ENCODE measurements at places on chromosomes 5 and 9.
A peak's percentile ranks its signal among the peaks of the same experiment; 100 is the strongest.

DNA sequence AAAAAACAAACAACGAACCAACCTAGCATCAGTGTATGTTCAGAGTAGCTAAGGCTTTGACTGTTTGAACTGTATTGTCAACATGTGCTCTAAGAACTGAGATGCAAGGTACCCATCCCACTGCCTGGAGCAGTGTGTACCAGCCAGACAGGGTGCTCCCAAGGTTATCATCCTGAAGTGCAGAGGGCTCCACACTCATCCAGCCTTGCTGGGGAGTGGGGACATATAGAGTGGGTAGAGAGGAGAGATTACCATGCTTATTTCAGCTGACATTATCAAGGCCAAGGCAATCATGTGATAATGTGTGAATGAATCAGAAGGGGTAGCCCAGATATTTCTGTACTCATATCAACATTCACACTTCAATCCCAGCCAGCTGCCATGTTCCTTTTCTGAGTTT, 68.7 kb upstream of the ZNF622 start:
- no peak for DNase-seq

DNA sequence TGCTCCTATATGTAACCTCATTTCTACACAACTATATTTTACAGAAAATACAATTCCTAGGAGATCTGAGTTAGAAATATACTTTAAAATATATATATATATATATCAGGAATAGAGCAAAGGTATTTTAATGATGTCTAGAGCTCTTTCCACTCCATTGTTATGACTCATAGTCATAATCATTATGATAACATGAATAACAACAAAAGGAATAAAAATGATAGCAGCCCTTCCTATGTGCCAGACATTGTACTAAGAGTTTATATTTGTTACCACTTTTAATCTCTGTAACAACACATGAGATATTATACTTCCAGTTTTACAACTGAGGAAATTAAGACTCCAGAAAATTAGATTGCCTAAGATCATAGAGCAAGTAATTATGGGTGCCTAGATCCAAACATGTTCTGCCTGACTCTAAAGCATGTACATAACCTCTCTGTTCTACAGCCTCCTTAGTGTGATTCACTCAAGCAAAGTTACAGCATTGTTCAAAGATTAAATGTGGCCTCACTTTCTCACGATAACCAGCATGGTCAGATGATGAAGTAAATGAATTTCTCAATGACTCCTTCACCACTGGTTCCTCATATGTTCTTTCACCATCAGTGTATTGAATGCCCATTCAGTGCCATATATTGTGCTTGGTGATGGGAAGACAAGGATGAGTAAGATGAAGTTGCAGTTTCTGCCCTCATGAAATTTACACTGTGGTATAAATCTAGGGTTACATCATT, 452.1 kb downstream of the EFNA5 start:
- DNase-seq, result no peak

GRCh38 chr5:109486200-109486804, 76.5 kb upstream of the PJA2 start:
- no peak for DNase-seq

- no peak for DNase-seq
These were observed 59.1 kb upstream of the TMC1 start for GRCh38 chr9:72462340-72462739.

- DNase-seq, result no peak
These were observed 100.8 kb upstream of the DHFR start for GRCh38 chr5:80755626-80756025.

DNA sequence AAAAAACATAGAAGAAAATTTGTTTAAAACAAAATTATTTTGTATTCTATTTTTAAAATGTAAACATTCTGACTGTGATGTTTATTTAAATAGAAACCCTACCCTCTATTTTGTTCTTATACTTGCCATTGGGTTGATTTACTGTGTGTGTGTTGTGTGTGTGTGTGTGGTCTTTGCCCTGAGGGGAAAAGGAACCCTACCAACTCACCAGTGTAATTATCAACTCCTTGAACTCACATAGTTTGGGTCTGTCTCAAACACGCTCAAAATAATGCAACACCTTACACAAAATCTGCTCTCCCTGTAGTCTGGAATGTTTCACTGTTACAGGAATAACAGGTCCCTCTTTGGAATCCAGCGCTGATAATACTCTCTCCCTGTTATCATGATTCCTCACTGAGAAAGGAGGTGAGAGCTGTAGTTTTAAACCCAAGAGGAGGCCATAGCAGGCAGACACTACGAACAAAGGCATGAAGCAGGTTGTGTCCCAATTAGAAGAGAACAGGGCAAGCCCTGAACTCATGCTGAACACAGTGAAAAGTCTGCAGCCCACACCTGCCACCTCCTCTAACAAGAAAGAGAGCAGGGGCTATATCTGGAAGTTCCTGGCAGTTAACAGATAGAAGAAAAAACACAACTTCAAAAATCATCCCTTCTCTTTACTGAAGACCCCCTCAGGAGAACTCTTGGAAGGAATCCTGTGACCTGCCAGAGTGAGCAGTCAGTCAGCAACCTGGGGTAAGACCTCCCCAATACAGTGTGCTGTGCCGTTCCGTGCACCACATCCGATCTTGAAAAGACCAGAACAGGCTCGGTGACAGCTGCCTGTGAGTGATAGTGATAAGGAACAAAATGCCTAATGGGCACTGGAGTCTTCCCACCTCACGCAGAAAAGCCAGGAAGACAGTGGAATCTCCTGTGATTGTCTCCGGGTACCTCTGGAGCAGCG, 608.1 kb upstream of the ADAMTS16 start:
- no peak for DNase-seq

GRCh38 chr9:126452106-126452505, 125.5 kb downstream of the MVB12B start:
- DNase-seq, result no peak

DNA sequence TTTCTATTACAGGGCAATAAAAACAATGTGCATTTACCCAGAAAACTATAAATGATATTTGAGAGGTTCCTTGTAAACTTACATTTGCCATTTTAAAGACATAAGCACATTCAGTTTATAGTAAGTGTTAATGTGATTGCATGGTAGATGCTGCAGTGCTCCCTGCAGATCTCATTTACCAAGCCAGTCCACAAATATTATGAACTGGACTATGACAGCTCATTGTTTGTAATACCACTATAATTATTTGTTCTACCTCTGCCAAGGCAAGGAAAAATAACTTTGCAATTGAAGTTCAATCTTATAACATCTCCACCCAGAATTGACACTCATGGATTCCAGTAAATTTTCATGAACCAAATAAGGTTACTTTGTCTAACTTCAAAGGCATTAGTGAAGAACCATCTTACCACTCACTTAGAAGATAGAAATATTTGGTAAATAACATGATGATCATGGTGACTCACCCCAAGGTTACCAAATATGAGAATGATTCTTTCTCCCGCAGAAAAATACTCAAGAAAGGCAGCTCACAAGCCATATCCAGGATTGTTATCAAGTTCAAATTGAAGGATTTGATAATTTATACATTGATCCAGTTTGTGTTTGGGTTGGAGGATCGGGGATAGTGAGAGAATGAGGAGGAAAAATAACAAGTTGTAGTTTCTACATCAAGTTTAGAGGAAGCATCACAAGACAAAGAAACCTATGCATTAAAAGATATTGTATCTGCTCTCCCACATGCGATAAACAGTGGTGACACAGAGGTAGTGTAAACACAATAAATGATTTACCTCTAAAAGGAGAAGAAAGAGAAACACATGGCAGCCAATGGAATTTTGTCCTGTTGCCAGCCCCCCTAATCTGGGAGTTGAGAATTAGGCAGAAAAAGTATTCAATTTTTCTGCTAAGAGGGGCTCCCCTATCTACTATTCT, 29.5 kb downstream of the CDH9 start:
- no peak for DNase-seq

- no peak for DNase-seq
These were observed 139.5 kb upstream of the FSTL4 start for GRCh38 chr5:133751846-133752245.

DNA sequence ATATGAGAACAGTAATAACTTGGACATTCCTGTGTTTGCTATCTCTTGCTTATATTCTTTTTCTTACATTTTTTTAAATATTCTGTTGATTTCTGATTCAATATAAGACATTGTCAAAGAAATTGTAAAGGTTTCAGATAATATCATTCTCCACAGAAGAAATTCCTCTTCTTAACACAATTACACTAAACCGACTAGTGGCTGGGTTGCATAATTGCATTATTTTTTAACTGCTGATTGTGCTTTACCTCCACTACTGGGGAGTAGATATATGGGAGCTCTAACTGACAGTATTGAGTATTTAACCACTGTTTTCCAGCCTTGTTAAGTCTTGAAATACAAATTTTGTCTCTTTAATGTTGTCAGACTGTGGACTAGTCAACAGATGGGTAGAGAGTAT, 723.8 kb upstream of the EDIL3 start:
- DNase-seq, result no peak

DNA sequence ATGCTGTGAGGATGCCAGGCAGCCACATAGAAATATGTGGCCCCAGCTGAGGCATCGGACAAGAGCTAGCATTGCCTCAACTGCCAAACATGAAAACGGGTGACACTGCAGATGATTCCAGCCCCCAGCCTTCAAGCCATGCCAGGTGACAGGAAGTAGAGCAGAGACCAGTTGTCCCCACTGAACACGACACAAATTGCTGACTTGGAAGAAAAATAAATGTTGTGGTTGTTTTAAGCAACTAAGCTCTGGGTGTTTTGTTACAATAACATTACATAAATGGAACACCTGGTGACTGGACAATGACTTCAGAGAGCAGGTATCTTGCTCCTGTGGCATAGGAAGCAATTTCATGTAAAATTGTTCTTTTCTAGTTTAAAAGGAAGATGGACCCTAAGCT, 154.2 kb downstream of the KIF4B start:
- no peak for DNase-seq

- no peak for DNase-seq
These were observed 62.0 kb upstream of the RNU6ATAC start for GRCh38 chr9:134226221-134226930.

DNA sequence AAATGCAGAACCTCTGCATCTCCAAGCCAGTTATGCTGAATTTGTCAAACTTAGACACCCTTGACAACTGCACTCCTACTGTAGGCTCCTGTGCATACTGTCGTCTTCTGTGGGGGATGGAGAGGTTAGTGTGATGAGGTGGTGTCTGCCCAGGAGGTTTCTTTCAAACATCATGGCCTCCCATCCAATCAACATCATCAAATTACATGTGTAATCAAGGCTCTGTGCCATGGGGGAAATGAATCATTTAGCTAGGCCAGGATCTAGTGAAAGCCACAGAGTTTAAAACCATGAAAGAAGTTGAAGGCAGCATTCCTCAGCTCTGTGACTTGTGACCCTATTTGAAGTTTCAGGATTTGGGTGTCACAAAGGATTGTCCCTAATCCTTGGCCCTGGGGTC, 240.6 kb downstream of the MARCHF11 start:
- DNase-seq, result no peak

DNA sequence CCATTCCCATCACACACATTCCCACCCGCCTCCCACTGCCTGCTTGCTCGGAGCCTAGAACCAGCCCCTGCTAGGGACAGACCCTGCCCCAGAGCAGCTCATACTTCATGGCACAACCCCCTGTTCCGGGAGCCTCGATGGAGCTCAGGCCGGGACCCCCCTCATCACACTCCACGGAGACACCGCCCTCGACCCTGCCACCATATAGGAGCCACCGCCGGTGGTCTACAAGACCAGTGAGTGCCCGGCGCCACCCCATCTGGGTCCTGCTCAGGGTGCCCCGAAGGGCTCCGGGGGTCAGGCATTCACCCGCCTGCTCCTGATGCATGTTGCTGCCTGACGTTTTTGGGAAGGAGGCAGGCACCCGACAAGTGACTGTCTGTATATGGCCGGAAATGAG, 65.5 kb upstream of the RXRA start:
- no peak for DNase-seq

DNA sequence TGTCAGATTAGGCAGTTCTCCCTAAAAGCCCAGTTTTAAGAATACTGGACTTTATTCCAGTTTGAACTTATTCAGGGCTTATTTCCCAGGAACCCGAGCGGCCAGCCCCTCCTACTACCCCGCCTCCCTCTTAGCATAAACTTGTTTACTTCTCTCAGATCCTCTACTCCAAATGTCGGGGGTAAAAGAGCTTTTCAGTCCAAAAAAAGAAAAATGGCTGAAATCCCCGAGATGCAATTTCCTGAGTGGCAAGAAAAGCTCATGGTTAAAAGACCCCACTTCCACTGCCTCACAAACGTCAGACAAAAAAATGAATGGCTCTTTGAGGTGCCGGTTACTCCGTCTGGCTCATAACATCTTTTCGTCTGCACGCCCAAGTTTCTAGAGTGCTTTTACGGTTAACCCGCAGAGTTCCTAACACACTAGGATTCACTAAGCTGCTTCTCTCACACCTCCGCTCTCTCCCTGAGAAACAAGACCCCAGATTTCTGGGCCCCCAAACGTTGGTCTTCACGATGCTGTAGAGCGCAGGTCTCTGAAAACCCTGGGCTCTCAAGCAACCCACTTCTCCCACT, 402 bp downstream of the BRD8 start:
- peak; percentile 12 for DNase-seq

GRCh38 chr9:80547613-80548012, 975.8 kb downstream of the TLE4 start:
- no peak for DNase-seq

DNA sequence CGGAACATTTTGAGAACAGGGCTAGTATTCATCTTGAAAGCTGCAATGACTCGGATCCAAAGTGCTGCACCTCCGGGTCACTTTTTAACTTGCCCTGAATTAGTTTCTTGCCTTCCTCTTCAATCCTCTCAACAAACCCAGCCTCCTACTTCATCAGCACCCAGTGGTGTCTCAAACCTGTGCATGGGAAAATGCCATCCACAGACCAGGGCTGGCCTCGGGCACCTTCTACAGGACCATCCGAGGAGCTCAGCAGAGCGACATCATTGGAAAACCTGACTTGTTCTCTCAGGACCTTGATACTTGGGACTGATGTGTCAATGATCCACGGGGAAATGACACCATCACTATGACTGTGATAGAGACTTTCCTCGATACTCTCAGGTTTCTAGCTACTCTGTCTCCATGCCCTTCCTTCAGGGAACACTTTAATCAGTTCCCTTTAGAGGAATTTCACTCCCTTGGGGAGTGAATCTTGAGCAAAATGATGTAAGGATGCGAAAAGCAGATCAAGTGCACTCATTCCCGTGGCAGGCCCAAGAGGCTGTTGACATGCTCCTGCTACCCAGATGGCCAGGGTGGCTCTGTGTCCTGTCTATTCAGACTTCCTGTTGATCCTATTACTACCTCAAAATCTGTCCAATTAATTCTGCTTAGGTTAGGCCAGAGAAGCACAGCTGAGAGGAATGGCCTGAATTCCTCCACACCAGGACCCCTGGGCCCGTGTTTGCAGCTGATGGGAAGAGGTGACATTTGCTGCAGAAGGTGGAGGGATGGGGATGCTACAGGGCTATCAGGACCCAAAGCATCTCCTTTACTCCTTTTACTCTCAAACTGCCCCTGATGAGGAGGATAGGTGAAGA, 96.5 kb upstream of the SLC25A48 start:
- DNase-seq, result no peak
